ENCODE measurements at places on chromosomes 6 and 20.

- DNase-seq: no peak
These were observed 556.5 kb downstream of the DHX35 start for GRCh38 chr20:39518654-39519053.

- no peak for DNase-seq
These were observed 61.7 kb upstream of the NUP153 start for GRCh38 chr6:17768388-17768787.

- no peak for DNase-seq
These were observed 44.9 kb upstream of the PKHD1 start for GRCh38 chr6:52132292-52132691.

- peak; percentile 44 for DNase-seq
These were observed 3.9 kb upstream of the SIGLEC1 start for GRCh38 chr20:3716195-3716834.

- no peak for DNase-seq
These were observed 25.9 kb upstream of the ATXN1 start for GRCh38 chr6:16787128-16787682.

DNA sequence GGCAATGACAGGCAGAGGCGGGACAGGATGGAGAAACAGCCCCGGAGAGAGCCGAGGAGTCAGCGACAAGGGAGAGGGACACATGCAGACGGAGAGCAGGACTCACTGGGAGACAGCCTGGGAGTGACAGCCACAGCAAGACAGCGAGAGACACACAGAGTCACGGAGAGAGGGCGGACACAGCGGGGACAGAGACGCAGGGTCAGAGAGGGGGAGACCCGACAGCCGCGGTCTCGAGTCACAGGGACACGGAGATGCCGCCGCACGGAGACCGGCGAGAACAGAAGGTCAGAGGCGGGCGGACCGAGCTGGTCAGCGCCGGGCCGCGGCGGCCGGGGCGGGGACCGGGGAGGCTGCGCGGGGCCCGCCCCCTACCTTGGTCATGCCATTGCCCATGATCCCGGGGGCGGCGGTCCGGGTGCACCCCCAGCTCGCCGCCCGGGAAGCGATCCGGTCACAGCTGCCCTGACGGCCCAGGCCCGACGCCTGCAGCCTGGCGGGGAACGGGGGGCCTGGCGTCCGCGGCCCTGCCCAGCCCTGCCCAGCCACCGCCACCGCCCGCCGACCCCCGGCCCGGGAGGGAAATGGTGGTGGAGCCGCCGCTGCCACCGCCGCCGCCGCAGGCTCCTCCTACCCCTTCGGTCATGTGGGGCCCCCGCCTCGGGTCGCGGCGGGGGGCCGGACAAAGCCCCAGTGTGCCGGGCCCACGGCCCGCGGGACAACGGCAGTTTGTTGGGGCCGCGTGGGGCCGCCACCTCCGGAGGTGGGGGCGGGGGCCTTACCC is at the start of the genes DUSP15 and TTLL9:
TSS of gene DUSP15 (minus strand) at position 586 of the 784 bp plus-strand sequence. CDS start at position 396, 190 bp downstream.
TSS of gene TTLL9 (plus strand) at position 693 of the 784 bp plus-strand sequence. CDS start 493 bp downstream, outside the sequence.
- DNase-seq: no peak

DNA sequence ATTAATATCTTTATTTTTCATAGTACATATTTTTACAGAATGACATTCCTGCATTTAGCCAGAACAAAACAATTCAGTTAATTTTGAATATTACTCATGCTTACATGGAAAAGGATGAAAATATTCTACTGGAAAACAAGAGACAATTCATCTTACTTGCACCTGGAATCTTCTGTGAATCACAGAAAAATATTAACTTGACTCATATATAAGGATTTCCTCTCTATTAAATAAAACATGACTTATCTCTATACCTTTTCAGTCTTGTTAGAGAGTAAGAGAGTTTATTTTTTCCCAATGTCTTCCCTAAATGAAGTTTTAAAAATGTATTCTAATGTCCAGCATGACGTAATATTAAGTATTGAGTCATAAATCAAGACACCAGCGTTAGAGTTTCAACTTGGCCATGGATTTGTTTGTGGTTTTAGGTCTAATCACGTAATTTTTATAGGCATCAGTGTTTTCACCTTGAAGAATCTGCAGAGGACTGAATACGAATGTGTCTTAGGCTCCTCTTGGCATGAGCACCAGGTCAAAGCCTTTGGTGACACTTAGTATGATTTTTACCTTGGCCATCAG is 445.1 kb upstream of the JAG1 start:
- DNase-seq: no peak

DNA sequence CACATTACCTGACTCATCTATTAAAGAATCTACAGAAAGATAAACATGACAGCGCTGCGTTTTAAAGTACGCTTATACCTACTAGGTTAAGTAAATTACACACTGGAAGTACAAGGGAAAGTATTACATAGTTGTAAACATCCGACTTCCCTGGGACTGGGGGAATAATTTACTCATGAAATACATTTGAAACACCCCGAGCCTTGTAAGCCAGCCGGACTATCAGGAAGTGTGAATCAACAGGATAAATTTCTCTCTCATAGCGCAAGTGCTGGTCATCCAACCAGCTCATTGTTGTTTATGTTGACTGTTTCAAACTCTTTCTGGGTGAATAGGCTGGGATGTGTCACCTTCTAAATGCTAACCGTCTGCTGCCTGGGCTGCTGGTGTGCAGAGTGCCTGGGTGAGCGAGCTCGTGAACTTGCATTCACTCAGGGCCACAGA is 4.9 kb downstream of the BMP6 start:
- no peak for DNase-seq

- no peak for DNase-seq
These were observed 246.5 kb downstream of the ERMARD start for GRCh38 chr6:169997930-169998218.

DNA sequence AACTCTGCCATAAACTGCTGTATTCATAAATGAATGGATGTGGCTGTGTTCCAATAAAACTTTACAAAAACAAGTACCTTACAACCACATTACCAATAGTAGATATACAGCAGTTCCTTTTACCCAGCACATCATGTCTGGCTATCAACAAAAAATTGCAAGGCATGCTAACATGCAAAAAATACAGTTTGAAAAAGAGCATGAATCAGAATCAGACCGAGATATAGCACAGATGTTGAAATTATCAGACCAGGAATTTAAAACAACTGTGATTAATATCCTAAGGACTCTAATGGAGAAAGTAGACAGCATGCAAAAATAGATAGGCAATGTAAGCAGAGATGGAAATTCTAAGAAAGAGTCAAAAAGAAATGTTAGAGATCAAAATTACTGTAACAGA is 8.4 kb upstream of the NUS1 start:
- DNase-seq: no peak

GRCh38 chr20:58054780-58055373 is 173.6 kb downstream of the ANKRD60 start:
- DNase-seq: no peak

GRCh38 chr6:156697225-156697830 is 79.8 kb upstream of the ARID1B start:
- no peak for DNase-seq

DNA sequence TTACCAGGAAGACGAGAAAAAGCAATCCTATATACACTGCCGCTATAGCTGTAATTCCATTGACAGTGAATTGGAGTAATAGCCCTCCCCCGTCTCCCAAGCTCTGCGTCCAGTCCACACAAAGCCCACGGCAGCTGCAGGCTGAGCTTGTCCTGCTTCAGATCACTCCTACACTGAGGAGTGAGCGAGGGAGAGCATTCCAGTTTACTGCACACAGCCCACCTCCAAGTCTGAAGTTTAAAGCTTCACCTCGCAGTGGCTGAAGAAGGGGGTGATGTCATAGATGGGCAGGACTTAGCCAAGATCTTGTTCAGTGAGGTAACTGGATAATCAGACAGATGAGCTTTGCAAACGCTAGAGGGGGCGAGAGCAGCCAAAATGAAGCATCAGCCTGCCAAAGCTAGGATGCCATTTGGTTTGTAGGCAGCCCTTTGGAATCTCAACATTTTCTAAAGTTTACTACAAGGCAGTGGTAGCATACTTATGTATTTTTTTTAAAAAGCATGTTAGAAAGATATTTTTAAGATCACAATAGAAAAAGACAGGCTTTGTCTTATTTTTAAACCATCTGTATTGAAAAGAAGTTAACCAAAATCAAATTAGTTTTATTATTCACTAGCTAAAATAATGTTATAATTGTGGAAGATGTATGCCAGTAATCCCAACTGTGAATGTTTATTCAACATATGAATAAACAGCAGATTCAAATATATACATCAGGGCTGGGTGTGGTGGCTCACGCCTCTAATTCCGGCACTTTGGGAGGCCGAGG is at the start of gene FLRT3:
TSS of gene FLRT3 (minus strand) at position 213 of the 772 bp plus-strand sequence. CDS start 10,106 bp downstream, outside the sequence.
- DNase-seq: peak; percentile 16

DNA sequence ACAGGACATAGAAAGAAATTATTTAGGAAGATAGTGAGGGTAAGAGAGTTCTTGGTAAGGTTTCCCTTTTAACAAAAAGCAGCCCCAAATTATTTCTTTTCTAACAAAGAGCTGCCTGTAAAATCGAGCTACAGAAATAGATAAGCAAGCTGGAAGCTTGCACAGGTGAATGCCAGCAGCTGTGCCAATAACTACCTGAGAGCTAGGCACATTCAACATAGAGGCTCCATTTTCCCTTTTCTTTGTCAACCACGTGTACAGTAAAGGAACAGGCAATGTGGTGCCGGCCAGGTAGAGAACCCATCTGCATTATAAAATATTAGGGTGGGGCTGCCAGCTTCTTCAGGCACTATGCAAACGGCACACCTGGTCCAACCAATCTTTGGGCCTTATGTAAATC is 341.6 kb upstream of the JAG1 start:
- DNase-seq: no peak

DNA sequence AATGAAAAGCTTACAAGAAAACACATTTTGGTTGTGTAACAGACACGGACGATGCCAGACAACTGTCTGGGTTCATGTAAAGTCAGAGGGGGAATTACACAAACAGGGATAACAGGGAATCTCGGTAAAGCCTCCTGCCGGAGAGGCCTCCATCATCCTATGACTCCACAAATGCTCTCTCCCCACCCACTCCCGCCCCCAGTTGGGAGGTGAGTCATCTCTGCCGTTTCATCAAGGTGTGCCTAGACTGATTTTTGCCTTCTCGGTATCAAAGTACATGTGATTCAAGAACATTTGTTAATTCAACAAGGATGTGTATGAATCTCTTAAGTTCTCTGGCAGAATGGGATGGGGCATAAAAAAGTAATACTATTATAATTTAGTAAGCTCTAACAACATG is 304.9 kb upstream of the PRDM1 start:
- DNase-seq: peak; percentile 65

DNA sequence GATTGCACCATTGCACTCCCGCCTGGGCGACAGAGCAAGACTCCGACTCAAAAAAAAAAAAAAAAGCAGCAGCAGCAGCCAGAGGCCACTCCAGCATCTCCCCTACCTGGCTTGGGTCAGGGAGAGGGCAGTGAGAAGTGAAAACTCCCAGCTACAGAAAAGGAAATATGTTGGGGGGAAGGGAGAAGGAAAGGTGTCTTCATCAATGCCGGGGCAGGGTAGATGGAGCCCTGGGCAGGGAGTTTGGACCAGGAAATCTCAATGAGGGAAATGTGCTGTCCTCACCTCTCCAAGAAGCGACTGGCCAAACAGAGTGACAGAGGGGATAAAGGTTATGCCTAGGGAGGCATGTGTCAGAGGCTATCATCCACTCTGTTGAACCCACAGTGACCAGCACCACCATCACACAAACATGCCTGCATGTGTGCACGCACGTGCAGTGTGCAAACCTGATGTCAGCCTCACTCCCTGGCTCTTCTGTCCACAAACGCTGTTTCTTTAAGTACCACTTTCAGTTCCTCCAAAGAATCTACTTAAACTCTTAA is 887 bp upstream of the AIF1 start:
- DNase-seq: no peak

- no peak for DNase-seq
These were observed 37.5 kb upstream of the NOX3 start for GRCh38 chr6:155493026-155493693.

GRCh38 chr6:140271759-140272377 is 897.4 kb upstream of the CITED2 start:
- no peak for DNase-seq

DNA sequence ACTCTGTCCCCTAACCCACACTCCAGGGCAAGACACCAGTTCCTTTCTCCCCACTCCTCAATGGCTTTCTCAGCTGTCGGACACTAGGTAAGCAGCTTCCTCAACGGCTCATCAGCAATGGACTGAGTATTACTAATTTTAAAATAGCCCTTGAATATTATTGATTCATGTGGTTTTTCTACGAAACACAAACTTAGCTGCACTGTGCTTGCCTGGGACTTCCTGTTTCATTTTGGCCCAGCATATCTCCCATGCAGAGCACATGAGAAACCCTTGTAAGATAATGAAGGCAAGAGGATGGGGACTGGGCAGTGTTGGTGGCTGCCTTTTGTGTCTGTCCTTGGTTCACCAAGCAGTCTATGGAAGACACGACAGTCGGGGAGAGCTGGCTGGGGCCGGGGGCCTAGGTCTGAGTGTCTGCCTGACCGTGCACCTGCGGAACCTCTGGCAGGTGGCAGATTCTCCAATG is 48.9 kb downstream of the RNASET2 start:
- peak; percentile 27 for DNase-seq

DNA sequence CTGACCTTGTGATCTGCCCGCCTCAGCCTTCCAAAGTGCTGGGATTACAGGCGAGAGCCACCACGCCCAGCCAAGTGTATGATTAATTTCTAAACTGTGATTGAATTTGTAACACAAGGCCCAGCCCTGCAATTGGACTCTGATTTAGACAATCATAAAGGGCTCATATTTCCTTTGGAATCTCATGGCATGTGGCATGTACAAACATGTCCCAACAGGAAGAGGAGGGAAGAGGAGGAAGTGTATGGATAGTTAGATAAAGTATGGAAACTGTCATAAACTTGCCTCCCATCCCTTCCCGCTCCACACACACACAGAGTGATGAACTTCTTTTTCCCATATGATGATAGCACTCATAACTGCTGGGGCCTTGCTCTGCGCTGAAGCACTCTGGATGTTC is 27.2 kb upstream of the QKI start:
- no peak for DNase-seq

DNA sequence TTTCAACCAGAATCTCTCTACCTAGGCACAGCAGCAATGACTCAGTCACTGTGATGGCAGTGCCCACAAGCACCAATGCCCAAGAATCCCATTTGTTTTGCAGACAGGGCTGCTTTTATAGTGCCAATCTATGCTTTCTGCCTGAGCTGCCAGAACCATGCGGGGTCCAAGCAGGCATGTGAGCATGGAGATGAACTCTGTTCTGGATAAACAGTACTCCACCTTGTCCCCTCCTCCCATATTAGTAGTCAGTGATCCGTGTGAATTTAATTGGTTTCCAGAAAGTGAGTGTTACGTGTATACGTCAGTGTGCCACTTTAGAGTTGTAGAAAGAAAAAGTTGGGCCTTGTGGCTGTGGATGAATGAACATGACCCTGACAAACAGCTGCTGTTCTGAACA is 79.4 kb downstream of the SASH1 start:
- no peak for DNase-seq

DNA sequence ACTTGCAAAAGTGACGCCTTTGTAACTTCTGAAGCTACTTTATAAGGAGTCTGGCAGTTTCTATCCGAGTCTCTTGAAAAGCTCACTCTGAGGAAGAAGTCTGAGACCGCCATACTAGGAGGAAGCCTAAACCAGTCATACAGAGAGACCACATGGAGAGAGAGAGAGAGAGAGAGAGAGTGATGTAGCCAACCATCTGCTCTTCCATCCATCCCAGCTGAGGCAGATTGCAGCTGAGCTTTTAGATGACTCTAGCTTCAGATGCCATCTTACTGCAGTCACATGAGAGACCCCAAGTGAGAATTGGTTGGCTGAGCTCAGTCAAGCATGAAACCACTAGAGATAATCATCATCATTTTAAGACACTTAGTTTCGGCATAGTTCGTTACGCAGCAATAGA is 15.0 kb upstream of the DTNBP1 start:
- DNase-seq: no peak

All from activated CD4-positive, alpha-beta T cell treated with anti-CD3 and anti-CD28 coated beads, Interleukin-10, Interleukin-2, amounts not matched to agents 100 ng/mL and 50 ng/mL, durations not matched to agents 16 hours and 8 hours (primary cell).